ENCODE measurements at places on chromosomes 12 and 14.

GRCh38 chr14:37035401-37035800 is 137.0 kb downstream of the SLC25A21 start:
- no peak for DNase-seq

GRCh38 chr12:80038062-80038560 is 61.2 kb upstream of the OTOGL start:
- no peak for DNase-seq

DNA sequence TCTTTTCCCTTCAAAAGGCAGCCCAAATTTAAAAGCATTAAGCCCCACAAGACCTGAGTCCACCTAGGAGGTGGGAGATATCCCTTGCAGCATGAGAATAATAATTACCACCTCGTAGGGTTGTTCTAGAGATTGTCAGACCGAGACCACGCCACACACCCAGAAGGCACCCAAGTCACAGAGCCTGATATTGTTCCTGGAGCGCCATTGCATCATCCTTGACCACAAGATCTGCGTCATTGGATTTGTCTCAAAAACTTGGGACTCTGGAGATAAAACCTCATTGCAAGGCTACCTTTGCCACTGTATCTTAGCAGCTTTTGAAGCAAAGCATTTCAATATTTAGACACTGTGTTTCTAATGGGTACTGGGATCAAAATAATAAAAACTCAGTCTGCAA is 29.4 kb upstream of the PPP2R5C start:
- DNase-seq: no peak

DNA sequence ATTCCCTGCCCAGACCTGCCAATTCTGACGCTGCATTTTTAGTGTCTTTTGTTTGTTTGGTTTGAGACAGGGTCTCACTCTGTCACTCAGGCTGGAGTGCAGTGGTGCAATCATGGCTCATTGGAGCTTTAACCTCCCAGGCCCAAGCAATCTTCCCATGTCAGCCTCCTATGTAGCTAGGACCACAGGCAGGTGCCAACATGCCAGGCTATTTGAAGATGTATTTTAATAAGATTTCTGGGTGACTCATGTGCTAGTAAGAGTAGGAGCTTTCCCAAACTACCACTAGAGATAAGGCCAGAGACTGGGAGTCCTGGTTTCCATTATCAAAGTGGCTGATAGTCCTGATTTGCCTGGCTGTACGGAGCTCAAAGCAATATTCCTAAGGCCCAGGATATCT is 693.3 kb downstream of the MED13L start:
- no peak for DNase-seq

- DNase-seq: no peak
These were observed 12.3 kb upstream of the C12orf71 start for GRCh38 chr12:27094726-27095125.

- no peak for DNase-seq
These were observed 24.0 kb downstream of the TCTN1 start for GRCh38 chr12:110637869-110638441.

DNA sequence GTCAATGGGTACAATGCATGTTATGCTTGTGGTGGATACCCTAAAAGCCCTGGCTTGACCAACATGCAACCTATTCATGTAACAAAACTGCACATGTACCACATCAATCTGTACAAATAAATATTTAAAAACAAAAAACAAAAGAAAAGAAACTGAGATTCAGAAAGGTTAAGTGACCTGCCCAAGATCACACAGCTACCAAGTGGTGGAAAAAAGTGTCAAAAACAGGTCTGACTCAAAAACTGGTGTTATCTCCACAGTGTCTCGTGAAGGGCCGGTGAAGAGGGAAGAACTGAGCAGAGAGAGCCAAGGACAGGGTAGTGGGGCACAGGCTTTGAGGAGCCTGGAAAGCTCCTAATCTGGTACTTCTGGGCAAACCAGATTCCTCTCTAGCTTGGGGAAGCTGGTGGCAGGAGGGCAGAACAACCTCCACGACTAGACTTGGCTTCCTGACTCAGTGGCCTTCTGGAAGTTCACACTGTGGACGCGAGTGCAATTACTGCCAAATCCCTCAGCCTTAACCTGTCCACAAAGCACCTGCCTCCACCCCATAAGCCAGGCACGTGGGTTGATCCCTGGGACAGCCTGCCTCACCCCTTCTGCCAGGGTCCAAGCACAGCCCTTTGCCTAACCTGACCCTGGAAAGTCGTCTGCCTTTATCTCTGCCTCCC is 15.6 kb downstream of the ZBTB39 start:
- DNase-seq: no peak

DNA sequence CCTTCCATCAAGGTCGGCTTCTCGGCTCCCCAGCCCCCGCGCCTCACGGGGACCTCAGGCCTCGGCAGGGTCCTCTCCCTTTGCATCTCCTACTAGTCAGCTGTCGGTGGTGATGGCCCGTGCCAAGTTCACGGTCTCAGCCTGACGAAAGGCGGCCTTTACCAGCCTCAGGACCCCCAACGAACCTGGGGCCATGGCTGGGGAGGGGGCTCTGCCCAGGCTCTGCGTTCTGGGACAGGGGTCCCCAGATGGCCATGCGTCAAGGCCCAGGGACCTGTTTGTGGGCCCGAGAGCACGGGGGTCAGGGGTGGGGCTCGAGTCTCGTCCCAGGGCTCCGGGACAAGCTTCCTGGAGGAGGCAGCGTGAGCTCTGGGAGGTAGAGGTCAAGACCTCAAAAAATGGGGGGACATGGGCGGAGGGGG is 32.8 kb upstream of the DEGS2 start:
- no peak for DNase-seq

GRCh38 chr14:22887260-22887989 is 4.4 kb downstream of the REM2 start:
- no peak for DNase-seq

DNA sequence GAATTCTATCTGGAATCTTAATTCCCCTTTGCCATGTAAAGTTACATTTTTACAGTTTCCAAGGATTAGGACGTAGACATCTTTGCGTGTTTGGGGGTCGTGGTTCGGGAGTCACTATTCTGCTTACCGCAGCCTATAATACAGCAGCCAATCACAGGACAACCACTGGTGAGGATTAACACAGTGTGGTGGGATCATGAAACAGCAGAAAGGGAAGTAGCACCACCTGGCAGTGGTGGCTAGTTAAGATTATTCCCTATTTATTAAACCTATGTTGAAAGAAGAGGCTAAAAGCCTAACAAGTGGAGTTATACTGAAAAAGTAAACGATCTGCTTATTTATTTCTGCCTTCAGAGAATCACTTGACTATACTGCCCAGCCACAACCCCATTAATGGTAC is 71.7 kb downstream of the IPO8 start:
- no peak for DNase-seq

GRCh38 chr14:95341115-95341514 is 21.4 kb upstream of the CLMN start:
- DNase-seq: no peak

GRCh38 chr14:72539661-72540315 is 354.1 kb downstream of the DPF3 start:
- DNase-seq: no peak

DNA sequence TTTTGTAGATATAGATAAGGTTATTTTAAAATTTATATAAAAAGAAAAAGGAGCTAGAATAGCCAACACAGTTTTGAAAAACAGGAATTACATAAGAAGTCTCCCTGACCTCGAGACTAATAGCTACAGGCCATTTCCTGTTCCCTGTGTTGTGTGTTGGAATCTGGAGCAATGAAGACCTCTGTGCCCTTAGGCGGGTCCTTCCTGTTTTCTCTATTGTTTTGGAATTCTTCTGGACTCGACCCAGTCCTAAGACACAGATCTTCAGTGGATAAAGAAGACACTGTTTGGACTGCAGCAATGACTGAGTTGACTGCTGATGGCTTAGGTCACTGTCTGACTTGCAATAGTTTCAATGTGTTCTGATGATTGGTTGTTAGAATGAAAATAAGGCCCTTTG is 26.2 kb downstream of the SNRPF start:
- DNase-seq: no peak

DNA sequence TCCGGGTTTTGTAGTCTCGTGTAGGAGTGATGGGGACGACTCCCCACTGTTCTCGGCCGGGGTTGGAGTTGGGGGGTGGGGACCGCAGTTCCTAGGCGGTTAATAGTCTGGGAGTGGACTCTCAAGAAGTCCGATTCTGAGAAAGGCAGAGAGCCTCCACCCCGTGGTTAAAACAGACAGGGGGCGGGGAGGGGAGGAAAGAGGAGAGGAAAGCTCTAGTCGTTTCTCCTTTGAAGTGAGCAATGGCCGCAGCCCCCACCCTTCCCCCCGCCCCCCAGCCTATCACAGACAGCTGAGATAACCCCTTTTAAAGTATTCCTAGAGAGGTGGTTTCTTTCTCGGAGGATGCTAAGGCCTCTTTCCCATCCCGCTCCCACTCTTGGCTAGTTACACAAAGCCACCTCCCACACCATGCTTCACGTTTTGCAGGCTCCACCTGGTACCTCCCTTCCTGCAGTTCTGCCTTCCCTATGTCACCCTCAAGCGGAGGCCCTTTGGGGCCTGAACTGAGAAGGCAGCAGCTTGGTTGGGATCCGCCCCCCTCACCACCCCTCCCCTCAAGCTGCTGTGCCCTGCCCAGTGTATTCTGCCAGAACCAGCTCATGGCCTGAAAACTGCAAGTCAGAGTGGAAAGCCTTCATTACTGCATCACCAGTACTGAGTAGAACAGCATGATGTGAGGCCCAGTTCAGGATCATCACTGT is 853 bp downstream of the USP5 start:
- DNase-seq: no peak

DNA sequence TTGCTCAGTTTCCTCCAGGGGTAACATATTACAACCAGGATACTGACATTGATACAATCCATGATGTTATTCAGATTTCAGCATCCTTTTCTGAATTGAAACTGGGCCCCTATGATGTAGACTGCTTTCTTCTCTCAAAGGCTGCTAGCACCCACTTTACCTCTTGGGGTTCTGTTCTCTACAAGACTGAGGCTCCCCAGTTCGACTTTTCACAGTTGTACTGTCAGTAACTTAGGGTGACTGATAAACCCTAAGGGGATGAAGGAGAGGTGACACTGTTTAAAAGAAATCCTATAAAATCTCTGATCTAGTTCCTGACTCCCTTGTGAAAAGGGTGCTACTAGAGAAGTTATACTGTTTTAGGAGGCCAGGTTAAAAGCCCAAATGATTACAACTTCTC is 818 bp downstream of the VPS33A start:
- no peak for DNase-seq
